ENCODE measurements at places on chromosomes 3 and 15. TPM values are rescaled to one million over a fixed set of nuclear protein-coding genes. Genes with fewer than 3 reads are reported as not detected.

GUCA1C gene
- total RNA-seq, result not detected

ASB14 gene
- not detected for total RNA-seq

GPR171 gene
- total RNA-seq, result not detected

UROC1 gene
- total RNA-seq, result not detected

All from mammary microvascular endothelial cell (primary cell).